ENCODE measurements at places on chromosomes 4 and X.
A peak's percentile ranks its signal among the peaks of the same experiment; 100 is the strongest.

DNA sequence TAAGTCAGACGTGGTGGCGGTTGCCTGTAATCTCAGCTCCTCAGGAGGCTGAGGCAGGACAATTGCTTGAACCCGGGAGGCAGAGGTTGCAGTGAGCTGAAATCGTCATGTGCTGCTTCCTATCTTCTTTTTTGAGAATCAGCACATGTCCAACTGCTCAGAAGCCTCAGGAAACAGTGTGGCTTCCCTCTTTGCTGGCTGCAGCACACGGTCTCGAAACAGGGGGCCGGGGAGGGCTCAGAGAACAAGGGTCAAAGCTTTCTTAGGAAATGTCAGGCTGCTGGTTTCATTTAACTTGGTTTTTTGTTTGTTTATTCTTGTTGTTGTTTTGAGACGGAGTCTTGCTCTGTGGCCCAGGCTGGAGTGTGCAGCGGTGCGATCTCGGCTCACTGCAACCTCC lies 31.3 kb downstream of the CRLF2 start:
- no peak for DNase-seq

GRCh38 chr4:54677416-54677815 lies 19.7 kb downstream of the KIT start:
- no peak for DNase-seq

GRCh38 chrX:115679460-115679859 lies 118.5 kb downstream of the PLS3 start:
- DNase-seq = no peak

DNA sequence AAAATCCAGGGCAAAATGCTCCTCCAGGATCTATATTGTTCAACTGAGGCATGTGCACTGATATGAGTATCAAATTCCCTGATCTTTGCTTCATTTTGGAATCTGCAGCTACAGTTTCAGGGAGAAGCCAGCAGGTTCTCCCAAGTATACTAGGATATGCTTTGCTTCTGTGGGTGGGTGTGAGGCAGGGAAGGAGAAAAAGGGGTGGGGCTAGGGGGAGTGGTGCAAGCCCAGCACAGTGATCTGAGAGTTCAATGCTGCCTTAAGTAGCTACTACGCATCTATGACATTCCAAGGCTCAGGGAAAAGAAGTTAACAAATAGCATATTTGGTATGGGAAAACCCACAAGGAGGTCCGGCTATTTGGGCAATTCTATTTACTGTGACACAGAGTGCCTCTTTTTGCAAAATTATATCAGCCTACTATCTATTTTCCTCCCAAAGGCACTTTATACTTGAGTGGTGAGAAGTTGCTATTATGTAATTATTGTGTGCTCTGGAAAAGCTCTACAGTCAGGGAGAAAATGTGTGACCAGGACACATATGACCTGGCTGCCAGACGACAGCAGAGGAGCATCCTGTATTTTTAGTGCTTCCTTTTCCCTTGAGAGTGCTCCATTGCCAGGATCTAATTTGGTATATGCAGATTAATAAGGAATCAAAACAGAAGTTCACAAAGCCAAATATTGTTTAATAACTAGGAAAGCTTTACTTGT lies 162.0 kb downstream of the RNF150 start:
- DNase-seq = no peak

DNA sequence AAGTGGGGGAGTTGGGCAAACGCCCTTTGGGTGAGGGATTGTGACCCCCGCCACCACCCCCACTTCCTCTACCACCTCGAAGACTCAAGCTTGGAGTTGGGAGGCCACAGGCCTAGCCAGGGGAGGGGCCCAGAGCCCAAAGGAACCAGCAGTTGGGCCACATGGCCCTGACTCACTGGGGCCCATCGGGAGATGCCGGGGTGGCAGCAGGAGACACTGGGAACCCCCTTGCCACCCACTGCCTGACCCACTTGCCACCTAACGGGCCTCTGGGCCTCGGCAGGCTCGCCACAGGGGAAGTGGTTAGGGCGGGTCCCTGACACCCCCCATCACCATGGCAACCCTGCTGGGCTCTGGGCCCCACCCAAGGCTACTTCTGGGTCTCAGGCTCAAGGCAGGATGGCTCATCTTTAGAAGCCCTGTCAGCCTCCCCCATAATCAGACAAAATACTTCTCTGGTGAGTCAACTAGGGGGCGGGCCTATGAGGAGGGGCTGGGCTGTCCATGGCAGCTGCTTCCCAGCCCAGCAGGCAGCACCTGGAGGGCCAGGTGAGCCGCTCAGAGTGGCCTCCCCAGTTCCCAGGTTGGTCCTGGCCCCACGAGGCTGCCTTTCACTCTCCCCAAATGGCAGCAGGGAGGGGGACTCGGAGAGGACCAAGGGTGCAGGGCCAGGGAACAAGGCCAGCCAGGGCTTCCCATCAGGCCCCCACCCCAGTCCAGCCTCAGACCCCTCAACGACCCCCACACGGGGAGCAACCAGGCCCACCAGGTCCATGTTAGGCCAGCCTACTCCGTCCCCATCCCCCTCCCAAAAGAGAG lies 5.6 kb downstream of the FLNA start:
- DNase-seq = peak; percentile 92

DNA sequence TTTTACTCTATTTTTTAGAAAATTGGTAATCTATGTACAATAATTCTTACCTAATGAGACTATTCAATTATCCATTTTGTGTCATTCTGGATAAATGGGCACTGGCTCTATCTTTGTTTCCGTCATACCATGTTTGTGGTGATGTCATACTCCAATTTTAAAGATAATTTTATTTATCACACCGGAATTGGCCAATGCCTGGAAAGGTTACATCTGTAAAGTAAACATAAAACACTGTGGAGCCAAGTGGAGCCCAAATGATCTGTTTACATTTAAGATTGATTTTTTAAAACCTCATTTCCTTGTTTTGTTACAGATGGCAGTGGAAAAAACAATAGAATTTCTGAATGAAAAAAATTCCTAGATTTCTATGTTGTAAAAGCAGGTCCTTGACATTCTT lies 120.2 kb upstream of the GPRIN3 start:
- no peak for DNase-seq

DNA sequence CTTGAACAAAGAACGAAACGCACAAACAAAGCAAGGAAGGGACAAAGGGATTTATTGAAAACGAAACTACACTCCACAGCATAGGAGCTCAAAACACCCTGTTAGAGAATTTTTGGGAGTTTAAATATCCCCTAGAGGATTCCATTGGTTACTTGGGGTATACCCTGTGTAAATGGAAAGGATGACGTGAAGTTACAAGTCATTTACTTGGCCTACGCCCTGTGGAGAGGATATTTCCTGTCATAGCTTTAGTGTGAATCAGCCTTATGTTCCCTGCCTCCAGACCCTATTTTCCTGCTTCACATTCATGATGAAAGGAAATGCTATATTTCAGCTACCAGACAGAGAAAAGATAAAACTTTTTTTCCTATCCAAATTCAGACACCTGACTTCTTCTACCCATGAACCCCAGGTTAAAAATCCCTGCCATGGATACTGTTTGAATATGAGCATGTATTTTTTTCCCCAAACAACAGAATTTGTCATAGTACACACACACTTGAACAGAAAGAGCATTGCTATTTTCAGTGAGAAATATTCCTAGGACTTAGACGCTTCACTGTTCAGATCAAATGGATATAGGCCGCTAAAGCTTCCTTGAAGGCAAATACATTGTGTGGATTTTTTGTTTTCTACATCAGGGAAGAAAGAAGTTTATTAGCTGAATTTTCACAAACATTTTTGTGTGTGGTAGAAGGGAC lies 20.4 kb downstream of the PIN4 start:
- DNase-seq = no peak

DNA sequence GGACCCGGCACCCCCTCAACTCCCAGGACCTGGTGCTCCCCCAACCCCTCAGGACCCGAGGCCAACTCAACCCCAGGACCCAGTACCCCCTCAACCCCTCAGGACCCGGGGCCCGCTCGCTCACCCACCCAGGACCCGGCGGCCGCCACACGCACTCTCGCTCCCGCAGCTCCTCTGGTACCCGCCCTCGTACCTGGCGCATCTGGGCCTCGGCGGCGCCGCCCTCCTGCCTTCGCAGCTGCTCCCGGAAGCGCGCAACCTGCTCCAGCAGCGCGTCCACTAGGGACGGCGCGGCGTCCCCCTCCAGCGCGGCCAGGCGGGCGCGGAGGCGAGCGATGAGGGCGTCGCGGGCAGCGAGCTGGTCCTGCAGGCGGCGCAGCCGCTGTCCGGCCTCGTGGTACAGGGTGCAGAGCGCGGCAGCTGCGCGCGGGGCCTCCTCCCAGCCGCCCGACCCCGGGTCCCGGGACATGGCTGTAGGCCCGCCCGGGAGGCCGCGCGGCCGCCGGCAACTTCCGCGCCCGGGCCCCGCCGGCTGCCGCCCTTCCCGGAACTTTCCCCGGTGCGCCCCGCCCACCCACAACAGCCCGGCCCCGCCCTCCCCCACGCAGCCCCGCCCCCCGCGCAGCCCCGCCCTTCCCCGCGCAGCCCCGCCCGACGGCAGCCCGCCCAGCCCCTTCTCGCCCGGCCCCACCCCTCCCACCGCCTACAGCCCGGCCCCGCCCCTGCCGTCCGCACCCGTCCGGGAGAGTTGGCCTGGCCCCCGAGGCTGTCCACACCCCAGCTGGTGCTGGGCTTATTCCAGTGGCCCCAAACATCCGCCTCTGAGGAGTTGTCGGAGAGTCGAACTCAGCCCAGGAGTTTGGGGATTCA lies at the start of gene TNIP2:
Gene TNIP2 (minus strand): TSS at position 516 of the 870 bp plus-strand sequence. CDS start 47 bp downstream, at position 469.
- DNase-seq = peak; percentile 41

DNA sequence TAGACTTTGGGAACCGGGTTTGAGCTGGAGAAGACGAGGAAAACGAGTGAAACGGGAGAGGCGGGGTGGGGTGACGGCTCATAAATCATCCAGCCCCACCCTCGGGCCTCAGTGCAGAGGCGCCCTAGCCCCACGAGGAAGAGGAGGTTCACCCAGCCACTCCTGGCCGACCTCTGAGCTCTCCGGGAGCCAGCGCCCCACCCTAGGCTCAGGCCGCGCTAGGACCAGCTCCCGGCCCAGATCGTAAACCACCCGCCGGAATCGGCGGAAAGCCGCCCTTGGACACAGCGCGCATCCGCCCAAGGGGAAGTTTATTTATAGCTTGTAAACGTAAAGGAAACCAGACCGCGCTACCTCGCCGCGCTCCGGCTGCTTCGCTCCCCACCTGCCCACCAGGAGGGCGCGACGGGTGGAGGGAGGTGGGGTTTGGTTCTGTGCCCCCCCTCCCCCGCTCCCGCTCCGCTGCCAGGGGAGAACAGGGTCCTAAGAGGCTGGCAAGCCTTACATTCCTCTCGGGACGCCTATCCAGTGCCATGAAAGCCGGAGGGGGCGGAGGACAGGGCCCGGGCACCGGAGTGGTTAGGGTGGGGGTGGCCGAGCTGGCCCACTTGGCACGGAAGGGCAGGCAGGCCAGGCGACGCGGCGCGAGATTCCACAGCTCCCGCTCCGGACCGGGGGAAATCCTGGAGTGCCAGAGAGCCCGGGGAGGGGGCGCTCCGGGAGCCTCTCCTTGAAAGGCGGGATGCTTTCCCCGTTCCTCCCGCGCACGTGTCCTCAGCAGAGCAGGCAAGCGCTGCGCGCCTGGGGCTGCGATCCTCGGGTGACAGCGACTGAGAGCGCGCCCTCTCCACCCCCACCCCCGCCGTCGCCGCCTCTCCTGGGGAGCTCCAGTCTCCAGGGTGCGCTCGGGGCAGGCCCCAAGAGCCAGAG lies 84.2 kb downstream of the BCOR start:
- DNase-seq = no peak

GRCh38 chr4:56727150-56727549 lies 46.1 kb upstream of the HOPX start:
- no peak for DNase-seq

GRCh38 chr4:158121161-158121579 lies 51.7 kb downstream of the GASK1B start:
- no peak for DNase-seq

- DNase-seq = no peak
These were observed 2.6 kb upstream of the KIAA0232 start for GRCh38 chr4:6779667-6780565.

DNA sequence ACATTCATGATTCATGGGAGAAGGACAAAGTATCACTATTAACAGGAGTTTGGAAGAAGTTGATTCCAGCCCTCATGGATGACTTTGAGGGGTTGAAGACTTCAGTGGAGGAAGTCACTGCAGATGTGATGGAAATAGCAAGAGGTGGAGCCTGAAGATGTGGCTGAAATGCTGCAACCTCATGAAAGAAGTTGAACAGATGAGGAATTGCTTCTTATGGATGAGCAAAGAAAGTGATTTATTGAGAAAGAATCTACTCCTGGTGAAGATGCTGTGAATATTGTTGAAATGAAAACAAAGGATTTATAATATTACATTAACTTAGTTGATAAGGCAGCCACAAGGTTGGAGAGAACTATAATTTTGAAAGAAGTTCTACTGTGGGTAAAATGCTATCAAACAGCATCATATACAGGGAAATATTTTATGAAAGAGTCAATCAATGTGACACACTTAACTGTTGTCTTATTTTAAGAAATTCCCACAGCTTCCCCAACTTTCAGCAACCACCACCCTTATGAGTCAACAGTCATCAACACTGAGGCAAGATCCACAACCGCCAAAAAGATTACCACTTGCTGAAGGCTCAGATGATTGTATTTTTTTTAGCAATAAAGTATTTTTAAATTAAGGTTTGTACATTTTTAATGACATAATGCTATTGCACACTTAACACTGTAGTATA lies 302.6 kb downstream of the CBLL2 start:
- DNase-seq = no peak

GRCh38 chr4:154183264-154183663 lies 308.3 kb downstream of the DCHS2 start:
- no peak for DNase-seq

DNA sequence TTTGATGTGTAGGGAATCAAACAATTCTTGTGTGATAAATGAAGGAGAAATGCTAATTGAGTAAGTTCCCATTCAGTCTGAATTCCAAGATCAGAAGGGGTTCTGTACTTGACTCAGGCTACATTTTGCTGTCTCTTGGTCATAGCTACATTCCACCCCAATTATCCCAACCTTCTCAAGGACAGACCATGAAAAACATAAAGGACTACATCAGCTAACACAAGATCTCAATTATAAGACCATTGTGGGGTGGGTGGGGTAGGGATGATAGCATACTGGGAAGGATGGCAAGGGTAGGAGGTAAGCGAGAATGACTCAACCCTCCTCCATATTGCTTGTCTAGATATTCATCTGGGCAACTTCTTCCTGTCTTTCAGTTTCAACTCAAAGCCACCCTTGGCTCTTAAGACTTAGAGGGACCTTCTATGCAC lies 87.4 kb upstream of the ETNPPL start:
- DNase-seq = no peak

All from activated CD8-positive, alpha-beta memory T cell treated with anti-CD3 and anti-CD28 coated beads for 4 hours (primary cell).